ENCODE measurements at places on chromosomes 12 and 14.

DNA sequence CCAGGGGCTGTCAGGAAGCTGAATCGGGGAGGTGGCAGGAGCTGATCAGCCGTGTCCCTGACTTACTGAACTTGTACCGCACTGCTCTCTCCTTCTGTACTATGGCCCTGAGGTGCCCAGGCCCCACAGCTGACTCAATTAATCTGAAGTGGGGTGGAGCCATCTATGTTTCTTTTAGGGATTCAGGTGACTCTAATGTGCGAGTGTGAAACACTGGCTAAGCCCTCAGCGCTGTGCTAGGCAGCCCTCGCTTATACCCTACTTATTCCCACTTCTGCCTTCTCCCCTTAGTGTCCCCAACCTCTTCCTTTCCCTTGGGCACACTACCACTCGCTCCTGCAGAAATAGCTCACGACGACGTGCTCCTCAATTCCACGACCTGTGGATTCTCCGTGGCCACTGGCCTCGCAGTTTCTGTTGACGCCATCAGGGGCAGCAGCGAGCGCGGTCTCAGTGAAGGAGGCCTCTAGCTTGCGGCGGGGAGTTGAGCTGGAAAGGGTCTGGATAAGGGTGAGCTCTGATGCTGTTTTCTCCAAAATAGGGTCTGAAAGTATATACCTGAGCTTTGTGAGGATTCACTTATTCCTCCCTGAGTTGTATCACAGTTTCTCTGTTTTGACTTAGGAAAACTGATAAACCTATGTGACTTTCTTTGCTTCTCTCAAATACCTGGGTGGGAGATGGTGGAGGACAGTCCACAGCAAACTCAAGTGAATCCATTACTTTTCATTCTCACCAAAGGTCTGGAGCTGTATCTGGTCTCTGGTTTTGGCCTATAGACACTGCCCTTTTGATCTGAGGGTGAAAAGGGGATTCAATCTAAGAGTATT, 167.6 kb downstream of the SLC41A2 start:
- DNase-seq, result peak; percentile 60

DNA sequence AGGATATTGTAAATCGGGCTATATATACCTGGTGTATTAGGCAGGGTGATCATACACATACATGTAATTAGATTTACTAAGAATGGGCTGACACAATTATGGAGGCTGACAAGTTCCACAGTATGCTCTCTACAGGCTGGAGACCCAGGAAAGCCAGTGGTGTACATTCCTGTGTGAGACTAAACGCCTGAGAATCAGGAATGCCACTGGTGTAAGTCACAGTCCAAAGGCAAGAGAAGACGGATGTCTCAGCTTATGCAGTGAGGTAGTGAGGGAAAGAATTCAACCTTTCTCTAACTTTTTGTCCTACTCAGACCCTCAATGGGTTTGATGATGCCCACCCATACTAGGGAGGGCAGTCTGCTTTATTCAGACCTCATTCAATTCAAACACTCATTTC, 57.1 kb downstream of the METTL25 start:
- no peak for DNase-seq

DNA sequence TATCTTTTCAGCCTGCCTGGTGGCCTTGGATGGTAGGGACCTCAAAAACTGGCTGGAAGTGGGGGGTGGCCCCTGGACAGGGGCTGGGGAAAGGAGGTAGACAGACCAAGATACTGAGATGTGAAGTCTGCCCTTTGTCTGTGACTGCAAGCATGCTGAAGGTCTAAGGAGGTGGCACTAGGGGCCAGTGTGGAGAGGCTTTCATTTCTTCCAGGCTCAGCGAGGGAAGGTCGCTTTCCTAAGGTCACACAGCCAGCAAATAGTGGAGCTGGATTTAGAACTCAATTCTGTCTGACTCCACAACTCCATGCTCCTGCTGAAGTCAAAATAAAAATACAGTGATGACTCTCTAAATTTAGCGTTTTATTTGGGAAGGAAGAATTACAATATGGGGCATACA, 11.3 kb upstream of the PLBD2 start:
- no peak for DNase-seq

- DNase-seq, result no peak
Measured at GRCh38 chr12:104242546-104243206, 27.1 kb downstream of the TXNRD1 start.

- no peak for DNase-seq
Measured at GRCh38 chr12:117114784-117115183, 15.6 kb upstream of the TESC start.

GRCh38 chr12:107223821-107224220, 130.5 kb upstream of the CRY1 start:
- no peak for DNase-seq

DNA sequence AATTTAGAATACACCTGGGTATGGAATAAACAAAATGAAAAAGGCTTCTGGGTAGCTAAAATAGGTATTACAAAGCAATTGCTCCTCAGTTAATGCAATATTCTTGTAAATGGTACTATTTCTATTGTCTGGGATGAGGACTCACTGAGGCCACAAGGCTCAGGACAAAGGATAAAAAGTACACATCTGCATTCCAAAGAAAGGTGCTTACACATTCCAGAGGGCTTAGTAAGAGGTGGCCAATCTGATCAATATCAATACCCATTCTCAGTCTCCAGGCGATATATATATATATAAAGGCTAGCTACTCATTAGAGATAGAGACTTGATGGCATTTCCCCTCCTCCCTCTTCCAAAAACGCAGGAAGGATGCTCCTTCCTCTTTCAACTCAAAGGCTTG, 43.8 kb downstream of the ATXN7L3B start:
- no peak for DNase-seq
